Stimulated activated CD4-positive, alpha-beta T cell treated with anti-CD3 and anti-CD28 coated beads, Interleukin-2, amount 100 ng/mL, for 4 hours (primary cell): ENCODE measurements at places on chromosomes 13 and 19.

GRCh38 chr13:33191425-33192210 lies 93.9 kb downstream of the STARD13 start:
- DNase-seq = no peak

- no peak for DNase-seq
Observed at GRCh38 chr13:114179087-114179658, at the start of gene CFAP97D2. TSS of gene CFAP97D2 (plus strand) at chr13:114179257. CDS start at chr13:114179331, 74 bp downstream.

- DNase-seq = no peak
Observed at GRCh38 chr13:23323946-23324709, 109.4 kb downstream of the SACS start.

- DNase-seq = no peak
Observed at GRCh38 chr19:400976-401865, 7.7 kb downstream of the C2CD4C start.

- no peak for DNase-seq
Observed at GRCh38 chr13:32887617-32888016, 128.6 kb upstream of the KL start.

- no peak for DNase-seq
Observed at GRCh38 chr19:2604747-2605329, 97.7 kb downstream of the GNG7 start.

- no peak for DNase-seq
Observed at GRCh38 chr13:111337206-111337605, 16.8 kb downstream of the TEX29 start.

DNA sequence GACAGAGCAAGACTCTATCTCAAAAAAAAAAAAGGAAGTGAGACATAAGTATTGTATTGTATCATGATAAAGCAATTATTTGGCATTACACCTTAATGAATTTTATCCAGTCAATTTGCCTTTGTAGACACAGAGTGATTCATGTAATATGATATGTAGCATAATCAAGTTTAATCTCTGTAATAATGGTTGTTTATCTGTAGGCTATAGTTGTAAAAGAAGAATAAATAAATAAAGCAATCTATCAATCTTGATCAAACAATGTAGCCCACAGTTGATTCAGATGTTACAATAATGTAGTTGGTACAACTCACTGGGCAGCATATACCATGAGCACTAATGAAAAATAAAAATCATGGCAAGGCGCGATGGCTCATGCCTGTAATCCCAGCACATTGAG lies 28.5 kb upstream of the CEACAM20 start:
- DNase-seq = no peak

DNA sequence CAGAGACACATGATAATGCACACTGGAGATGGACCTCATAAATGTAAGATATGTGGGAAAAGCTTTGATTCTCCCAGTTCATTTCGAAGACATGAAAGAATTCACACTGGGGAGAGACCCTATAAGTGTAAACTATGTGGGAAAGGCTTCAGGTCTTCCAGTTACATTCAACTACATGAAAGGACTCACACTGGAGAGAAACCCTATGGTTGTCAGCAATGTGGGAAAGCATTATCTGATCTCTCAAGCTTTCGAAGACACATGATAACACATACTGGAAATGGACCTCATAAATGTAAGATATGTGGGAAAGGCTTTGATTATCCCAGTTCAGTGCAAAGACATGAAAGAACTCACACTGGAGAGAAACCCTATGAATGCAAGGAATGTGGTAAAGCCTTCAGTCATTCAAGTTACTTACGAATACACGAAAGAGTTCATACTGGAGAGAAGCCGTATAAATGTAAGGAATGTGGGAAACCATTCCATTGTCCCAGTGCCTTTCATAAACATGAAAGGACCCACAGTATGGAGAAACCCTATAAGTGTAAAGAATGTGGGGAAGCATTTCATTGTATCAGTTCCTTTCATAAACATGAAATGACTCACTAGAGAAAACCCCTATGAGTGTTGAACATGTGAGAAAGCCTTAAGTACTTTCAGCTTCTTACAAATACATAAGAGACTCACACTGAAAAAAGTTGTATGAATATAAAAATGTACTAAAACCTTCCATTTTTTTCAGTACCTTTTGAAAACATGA lies 14.7 kb downstream of the ZNF441 start:
- DNase-seq = no peak

GRCh38 chr19:43643326-43643725 lies 3.7 kb upstream of the CADM4 start:
- DNase-seq = no peak

DNA sequence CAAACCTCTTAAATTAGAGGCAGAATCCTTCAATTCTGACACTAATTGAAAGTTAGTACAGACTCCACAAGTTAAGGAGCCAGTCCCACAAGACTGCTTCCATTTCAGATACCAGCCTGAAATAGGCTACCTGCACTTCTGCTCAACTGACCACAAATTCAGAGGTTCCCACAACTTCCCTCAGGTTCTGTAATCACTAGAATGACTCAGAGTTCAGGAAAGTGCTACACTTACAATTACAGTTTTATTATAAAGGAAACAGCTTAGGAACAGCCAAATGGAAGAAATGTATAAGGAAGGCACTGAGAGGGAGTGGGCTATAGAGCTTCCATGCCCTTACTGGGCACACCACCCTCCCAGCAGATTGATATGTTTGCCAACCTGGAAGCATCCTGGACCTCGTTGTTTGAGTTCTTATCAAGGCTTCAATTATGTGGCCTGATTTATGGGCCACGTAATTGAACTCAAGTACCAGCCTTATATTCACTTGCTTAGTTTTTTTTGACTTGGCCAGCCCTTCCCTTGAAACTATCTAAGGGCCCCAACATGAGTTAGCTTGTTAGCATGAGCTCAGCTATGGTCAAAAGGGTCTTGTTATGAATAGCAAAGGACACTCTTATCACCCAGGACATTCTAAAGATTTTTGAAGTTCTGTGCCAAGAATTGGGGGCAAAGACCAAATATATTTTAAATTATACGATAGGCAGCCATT lies 25.9 kb downstream of the NBEA start:
- no peak for DNase-seq

DNA sequence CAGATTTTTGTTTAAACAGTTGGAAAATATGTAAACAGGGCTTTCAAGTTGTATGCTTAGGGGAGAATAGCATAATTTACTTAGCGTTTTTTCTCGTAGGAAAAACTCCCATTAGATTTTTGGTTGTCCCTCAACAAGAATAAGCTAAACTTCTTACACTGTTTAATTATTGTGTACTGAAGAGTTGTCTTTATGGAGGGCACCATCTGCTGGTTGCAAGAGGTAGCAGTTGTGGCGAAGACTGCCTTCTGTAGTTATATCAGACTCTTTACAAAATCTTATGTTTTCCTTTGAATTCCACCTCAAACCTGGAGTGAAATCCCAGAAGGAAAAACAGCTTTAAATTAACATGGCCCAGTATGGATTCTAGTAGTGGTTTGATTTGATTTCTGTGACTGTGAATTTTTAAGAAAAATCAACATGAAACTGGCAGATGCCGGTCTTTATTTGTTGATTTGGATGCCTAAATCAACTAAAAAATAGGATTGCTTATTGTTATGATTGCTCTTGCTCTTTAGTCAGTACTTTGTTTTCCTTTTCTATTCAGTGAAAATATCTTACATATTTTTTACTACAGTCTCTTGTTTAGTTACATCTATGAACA lies 53.4 kb downstream of the PDS5B start:
- peak; percentile 41 for DNase-seq

GRCh38 chr19:40465025-40465556 lies 454 bp downstream of the BLVRB start:
- DNase-seq = no peak

DNA sequence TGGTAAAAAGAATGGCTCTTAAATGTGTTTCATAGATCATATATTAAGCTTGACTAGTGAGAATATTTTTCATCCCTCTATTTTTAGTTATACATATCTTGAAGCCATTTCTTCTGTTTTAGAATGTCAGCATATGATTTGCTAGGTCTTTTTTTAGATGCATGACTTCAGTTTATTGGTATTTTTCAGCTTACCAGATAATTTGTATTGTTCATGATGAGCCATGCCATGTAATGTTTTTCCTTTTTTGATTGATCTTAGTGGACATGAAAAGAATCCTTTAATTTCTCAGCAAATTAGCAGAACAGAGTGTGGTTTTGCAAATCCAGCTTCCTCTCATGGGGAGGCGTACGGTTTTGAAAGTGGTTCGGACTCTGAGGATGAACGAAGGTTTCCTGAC lies 168.5 kb downstream of the LMO7 start:
- no peak for DNase-seq

DNA sequence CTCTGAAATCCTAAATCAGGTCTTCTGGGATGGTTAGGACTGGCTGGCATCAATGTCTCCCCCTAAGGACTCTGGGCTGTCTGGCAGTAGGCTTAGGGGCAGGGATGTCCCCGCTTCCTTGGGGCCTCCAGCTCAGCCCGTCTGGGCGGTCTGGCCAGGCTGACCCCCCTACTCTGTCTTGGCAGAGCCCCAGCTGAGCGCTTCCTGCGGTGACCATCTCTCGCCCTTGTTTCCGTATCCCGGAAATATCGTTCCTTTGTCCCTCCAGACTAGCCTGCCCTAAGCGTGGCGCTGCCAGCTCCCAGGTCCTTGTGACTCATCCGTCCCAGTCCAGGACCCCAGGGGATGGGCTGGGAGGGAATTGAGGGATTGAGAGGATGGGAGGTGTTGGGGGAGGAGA lies 11.3 kb downstream of the GTPBP3 start:
- DNase-seq = no peak

DNA sequence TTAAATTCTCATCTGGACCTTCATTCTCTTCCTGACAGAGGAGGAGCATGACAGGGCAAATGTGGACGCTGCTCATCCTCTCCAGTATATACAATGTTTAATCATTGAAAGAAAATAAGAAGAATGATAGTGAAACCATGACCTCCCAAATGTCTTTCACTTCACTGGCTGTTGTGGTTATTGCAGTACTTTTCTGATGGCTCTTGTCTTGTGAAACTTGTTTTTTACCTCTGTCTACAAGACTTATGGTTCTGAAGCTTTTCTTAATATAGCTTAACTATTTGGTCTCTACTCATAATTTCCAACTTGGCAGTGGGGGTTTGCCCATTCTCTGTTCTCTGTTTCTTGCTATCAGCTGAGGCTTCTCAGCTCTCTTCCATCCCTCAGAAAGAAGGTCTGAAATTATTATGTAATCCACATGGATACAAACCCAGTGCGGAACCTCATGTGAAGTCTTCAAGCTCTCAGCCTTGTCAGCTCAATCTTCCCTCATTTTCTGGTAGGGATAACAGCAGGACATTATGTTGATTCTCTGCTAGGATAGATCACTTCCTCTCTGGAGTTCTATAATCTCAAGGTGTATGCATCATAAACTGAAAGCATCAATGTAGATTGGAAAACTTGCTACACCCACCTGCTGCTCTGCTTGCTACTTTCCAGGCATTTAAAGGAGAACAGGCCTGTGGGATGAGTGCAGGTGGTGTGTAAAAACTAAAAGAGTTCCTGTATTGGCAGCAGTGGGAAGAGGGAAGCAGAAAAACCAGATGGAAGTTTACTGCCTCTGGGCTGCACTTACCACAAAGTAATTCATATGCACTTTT lies 250.3 kb upstream of the HTR2A start:
- DNase-seq = no peak
